EL (cell line): ENCODE measurements at places on chromosomes 2 and 18.

DNA sequence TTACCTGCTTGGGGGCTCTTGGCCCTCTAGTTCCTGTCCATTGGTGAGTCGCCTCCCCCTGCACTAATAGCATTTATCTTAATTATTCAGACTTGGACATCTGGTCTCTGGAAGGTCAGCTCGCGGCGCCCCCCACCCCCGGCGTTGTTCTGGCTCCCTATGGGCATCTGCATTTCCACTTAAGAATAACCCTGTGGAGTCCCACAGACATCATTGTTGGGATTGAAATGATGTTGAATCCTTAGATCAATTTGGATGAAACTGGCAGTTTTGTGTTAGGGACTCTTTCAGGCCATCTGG is 313.8 kb upstream of the HS6ST1 start:
- DNase-seq = no peak

GRCh38 chr2:9083287-9083686 is 79.8 kb upstream of the MBOAT2 start:
- DNase-seq = no peak

DNA sequence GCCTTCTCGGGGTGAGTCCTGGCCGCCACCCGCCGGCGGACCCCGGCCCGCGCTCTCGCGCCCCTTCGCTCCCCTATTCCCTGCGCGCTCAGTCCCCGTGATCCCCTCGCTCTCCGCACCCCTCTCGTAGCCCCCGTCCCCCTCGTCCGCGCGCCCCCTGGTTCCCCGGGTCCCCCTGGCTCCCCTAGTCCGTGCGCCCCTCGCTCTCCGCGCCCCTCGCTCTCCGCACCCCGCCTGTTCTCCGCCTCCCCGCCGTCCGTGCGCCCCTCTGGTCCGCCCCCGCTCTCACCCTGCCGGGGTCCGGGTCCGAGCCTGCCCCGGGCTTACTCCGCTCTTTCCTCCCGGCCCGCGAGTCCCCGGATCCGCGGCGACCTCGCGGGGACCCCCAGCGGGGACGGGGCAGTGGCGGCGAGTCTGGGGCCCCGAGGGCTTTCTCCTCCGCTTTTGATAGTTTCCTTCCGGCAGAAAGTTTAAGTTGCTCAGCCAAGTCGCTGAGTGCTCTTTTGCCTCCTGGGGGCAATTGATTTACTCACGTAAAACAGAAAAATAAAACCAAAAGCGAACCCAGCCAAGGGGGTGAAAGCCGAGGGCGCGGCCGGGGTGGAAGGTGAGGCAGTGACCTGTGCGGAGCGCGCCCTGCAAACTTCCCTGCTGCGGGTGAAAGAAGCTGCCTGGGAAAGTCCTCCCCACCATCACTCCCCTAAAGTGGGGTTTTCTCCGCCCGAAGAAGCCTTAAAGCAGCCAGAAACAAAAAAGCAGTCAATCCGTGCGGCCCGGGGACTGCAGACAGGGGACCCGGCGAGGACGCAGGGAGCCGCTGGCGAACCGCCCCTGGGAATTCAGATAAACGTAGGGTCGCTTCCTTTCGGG is 568 bp downstream of the RAB31 start:
- DNase-seq = peak; percentile 31

DNA sequence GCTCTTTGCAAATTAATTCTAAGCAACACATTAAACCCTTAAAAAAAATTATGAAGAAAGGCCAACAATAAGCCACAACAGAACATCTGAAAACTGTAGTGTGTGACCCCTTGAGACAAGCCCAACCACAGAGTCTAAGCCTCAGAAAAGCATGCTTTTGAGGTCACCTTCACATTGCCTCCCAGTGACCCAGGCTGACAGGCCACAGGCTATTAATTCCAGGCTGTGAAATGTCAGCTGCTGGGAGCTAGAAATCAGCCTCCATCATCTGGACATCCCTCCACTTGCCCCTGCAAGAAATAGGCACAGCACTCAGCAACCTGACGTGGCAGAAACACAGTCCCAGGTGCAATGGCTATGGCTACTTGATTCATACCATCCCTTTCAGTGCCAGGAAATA is 179.4 kb upstream of the ZFP36L2 start:
- no peak for DNase-seq
